Pulmonary artery endothelial cell (primary cell): ENCODE measurements at places on chromosomes 4 and X.

DNA sequence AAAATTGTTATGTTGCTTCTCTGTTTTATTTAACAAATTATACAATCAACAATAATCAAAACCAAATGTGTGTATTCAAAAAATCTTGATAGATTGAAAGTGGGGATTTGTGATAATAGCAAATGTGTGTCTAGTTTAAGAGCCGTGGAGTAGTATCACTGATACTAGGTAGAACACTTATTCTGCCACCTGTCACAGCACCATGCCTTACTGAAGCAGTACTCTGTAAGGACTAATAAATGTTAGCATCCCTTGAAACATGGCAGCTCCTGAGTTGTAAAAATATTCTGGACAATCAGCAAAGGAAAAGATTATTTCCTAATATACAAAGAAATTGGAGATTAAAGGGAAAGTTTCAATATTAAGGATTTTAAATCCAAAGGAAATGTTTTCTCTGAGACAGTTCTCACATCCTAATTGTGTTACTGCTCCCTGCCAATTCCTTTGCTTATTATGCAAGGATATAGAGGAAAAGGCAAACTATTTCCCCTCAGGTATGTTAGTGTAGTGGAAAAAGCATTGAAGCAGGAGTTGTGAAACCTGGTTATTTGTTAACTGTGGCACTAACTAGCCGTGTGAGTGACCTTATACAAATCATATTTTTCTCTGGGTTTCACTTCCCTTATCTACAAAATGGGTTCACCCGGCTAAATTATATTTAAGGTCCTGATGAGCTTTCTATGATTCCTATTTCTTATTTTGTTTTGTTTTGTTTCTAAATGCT is 303.1 kb downstream of the ARHGAP24 start:
- DNase-seq = no peak

DNA sequence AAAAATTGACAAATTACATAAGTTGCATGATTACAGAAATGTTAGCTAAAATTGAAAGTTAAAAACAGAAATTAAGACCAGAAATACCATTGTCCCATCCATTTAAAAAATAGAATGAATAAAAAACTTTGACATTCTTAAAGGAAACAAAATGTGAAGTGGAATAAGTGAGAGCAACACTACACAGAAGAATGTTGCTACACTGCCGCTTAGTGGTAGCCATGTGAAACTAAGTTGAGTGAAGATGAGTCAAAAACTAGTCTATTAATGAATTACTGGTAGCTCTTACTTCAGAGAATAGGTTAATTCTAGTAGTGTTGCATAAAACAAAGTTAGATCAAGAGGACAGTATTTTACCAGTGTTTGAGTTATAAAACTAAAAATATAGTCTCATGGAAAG is 571.0 kb upstream of the KLHL4 start:
- DNase-seq = no peak

- no peak for DNase-seq
Observed at GRCh38 chr4:32841217-32841616, 2121.0 kb downstream of the PCDH7 start.

DNA sequence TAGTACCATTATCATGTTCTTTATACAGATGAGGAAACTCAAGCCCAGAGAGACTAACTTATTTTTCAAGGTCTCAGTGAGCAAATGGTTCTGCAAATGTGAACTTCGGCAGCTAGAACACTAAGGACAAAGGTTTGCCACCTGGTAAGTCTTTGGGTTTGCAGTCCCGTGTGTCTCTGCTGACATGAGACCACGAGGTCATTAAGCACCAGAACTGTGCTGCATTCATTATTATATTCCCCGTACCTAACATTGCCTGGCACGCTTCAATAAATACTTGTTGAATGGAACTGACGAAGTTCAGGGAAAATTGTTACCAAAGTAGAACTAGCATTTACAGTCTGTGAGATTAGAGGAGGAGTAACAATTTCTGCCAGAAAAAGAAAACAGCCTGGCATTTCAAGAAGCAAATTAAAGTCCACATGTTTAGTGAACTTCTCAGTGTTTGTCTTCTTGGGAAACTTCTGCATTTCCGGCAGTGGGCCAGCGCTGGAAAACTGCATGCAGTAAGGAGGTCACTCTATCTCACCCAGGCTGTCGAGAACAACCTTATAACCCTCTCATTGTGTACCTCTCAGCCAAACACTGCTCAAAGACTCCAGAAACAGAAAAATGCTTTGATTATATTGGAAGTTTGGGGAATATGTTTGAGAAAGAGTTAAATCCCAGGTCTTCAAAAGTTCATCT is 67.4 kb upstream of the CPEB2 start:
- DNase-seq = no peak

DNA sequence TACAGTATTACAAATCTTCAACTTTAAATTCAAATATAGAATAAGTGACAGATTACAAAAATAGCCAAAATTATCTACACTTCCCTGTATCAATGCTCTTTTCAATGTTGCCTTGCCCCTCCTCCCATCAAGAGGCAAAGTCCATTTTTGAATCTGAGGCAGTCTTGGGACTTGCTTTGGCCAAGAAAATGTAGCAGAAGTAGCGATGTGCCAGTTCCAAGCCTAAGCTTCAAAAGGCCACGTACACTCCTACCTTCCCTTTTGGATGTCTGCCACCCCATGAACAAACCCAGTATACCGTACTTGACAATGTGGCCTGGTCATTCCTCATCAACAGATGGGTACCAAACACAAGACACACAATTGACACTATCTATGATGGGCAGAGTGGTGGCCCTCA is 24.1 kb downstream of the SEC24D start:
- DNase-seq = no peak

DNA sequence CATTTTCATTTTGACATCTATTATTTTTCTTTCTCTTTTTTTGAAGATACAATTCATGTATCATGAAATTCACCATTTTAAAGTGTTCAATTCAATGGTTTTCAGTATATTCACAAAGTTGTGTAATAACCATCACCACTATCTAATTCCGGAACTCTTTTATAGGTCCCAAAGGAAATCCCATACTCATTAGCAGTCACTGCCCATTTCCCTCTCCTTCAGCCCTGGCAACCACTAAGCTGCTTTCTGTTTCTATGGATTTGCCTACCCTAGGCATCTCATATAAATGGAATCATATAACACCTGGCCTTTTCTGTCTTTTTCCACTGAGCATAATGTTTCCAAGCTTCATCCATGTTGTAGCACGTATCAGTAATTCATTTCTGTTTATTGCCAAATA is 3.2 kb upstream of the FGF2 start:
- DNase-seq = no peak

DNA sequence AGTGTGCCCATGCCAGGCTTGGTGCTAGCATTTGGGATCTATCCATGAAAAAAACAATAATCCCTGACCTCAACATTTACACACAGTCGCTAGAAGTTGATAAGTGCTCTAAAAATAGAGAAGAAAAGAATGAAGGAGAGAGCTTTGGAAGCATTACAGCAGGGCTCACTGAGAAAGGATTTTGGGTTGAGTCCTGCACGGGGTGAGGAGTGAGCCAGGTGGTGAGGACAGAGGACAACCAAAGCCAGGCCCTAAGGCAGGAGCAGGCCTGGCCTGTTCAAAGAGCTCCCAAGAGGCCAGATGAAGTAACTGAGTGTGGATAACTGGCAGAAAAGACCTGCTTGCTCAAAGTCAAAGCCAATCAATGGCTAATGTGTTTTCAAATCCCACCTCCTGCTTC is 20.7 kb upstream of the PROM1 start:
- no peak for DNase-seq

- DNase-seq = peak; percentile 13
Observed at GRCh38 chr4:16608123-16608522, 290.3 kb downstream of the LDB2 start.

GRCh38 chrX:136200466-136200865 is 50.7 kb downstream of the MAP7D3 start:
- no peak for DNase-seq

GRCh38 chr4:83268491-83268890 is 16.1 kb downstream of the COQ2 start:
- no peak for DNase-seq

- DNase-seq = no peak
Observed at GRCh38 chrX:151974336-151975227, at the start of gene GABRE. GABRE (minus strand) TSS chrX:151974676; CDS start chrX:151974625, 51 bp downstream.
